ENCODE measurements at places on chromosomes 5 and 9.

DNA sequence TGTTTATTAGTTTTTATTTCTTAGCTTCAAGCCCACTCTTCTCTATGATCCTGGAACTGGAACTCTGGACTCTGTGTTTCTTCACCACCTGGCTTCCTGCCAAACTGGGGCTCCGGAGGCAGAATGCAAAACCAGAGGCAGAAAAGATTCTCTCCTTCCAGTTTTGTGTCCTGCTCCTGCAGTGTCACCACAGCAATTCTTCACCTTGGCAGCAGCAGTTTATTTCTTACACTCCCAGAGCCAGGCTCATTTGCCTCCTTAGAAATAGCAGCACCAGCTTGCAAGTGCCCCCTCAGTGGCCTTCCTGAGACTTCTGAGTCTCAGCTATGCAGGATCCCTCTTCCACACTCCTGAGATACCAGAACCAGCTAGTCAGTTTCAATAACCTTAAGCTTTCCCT is 26.7 kb upstream of the CAMK4 start:
- no peak for DNase-seq

GRCh38 chr5:73417303-73418034 is 31.1 kb downstream of the FOXD1 start:
- DNase-seq, result no peak

GRCh38 chr5:89399548-89399947 is 516.6 kb upstream of the MEF2C start:
- no peak for DNase-seq

DNA sequence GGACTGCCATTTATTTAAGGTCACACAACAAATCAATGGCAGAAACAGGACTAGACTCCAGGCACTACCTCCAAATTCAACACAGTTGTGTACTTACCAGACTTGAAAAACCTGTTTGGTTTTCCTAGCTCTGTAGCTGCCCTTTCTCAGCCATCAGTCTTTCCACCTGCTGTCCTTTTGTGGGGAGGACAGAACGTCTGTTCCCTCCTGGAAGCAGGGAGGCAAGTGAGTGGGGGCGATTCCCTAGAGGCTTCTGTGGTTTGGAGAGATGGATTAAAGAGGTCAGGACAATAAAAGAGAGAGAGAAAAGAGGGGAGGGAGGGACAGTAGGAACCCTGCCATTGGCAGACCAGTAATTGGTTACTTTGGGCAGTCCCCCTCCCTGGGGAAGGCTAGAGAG is 14.7 kb downstream of the ASTN2 start:
- no peak for DNase-seq

DNA sequence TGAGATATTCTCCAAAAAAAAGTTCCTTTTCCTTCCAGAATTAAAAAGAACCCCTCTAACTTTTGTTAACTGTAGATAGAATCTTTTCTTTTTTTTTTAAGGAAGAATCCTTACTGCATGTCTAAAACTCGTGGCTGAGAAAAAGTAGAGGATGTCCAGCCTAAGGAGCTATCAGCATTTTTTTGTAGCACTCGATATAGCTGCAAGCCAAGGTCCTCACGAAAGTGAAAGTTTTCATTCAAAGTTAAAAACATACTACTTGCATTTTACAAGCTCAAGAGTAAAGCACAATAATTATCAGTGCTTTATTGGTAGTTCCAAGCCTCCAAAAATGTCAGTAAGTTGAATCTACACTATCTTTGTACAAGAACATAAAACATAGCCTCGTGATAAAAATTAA is 28.7 kb upstream of the ZSWIM6 start:
- DNase-seq, result no peak

GRCh38 chr5:176870110-176870591 is 29.0 kb downstream of the HK3 start:
- no peak for DNase-seq

DNA sequence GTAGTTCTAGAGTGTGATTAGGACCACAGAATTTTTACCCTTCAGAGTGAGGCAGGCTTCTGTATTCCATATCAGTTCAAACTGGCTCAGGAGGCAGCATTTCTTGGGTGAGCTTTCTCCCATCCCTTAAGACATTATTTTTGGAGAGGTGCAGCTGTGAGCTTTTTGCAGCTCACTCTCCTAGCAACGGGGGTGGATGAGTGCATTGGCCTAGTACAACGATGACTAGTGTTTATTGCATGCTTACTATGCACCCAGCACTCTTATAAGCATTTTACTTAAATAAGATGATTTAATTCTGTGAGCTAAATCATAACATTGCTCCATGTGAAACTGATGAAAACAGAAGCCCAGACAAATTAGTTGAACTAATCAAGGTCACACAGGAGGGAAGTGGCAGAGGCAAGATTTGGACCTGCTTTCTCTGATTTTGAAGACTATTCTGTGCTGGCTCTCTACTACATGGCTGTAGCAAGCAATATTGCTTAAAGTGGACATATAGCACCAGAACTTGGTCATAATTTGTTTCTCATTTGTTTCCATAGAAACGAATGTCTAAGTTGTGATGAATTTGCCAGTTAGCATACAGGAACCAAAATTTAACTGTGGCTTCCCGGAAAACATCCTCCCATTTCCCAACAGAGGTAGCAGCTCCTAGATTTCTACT is 372.1 kb upstream of the RIOK2 start:
- DNase-seq, result no peak

- no peak for DNase-seq
Observed at GRCh38 chr5:140273401-140273877, 29.5 kb downstream of the PFDN1 start.

- DNase-seq, result peak; percentile 36
Observed at GRCh38 chr9:83978992-83979811, 813 bp downstream of the HNRNPK start.

GRCh38 chr9:123823194-123823947 is 106.6 kb downstream of the DENND1A start:
- no peak for DNase-seq

- DNase-seq, result no peak
Observed at GRCh38 chr5:163838738-163839137, 333.3 kb downstream of the MAT2B start.

DNA sequence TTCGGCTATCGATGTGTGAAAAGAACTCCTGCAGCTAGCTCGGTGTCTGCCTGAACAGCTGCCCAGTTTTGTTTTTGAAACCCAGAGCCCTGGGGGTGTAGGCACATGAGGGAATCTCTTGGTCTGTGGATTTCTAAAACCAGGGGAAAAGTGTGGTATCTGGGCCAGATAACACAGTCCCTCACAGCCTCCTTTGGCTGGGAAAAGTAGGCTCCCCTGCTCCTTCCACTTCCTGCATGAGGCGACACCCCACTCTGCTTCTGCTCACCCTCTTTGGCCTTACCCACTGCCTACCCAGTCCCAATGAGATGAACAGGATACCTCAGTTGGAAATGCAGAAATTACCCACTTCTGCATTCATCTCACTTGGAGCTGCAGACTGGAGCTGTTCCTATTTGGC is 9.5 kb upstream of the CDO1 start:
- no peak for DNase-seq

DNA sequence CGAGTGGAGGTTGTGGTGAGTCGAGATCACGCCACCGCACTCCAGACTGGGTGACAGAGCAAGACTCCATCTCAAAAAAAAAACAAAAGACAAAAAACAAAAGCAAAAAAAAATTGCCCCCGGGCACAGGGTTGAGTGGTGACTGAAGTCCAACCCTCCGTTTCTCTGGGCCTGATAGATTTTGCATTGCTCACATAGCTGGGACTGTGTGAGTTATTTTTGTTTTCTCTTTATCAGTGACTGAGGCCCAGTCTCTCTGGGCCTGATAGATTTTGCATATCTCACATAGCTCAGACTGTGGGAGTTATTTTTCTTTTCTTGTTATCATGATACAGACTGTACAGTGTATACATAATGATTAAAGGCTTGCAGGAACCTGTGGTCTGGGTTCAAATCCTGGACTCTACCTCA is 2.6 kb upstream of the SLC28A3 start:
- DNase-seq, result no peak

GRCh38 chr9:81146684-81147337 is 542.5 kb downstream of the TLE1 start:
- DNase-seq, result no peak

DNA sequence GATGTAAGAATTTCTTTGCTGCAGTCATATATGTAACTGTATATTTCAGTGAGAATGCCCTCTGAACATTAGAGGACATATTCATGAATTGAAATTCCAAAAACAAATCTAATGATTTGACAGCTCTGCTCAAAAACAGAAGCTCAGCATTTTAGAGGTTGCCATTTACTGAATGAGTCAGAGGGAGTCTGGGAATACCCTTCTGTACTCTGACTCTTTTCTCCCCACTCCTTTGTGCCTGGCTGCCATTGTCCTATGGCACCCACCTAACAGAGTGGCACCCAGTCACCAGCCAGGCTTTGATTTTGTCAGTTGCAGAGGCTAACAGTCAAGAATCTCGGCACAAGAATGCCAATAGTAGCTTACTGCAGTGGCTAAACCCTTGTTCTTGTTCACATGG is 133.6 kb downstream of the ATG10 start:
- DNase-seq, result no peak

DNA sequence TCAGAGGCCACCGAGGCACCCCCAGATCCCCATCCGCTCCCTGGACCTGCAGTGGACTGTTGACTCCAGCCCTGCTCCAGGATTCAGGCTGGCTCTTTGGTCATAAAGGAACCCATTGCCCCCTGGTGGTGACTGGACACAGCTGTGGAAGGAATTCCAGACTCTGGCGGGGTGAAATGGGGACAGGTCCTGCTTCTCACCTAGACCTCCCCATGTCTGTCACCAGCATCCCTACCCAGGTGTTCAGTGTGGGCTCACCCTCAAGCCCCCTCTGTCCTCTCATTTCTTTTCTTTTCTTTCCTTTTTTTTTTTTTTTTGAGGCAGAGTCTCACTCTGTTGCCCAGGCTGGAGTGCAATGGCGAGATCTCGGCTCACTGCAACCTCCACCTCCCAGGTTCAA is 25.5 kb upstream of the STXBP1 start:
- DNase-seq, result no peak

GRCh38 chr9:132142924-132143323 is 18.9 kb upstream of the NTNG2 start:
- DNase-seq, result no peak

DNA sequence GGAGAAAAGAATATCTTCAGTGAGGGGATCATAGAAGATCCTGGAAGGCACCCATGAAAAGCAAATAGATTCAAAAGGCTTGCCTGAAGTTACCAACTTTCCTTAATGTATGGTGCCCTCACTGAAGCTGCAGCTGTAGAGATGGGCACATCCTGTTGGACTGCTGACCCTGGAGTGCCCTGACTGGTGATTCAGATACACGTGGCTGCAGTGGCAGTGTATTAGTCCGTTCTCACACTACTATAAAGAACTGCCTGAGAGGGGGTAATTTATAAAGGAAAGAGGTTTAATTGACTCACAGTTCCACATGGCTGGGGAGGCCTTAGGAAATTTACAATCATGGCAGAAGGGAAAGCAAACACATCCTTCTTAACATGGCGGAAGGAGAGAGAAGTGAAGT is 80.3 kb downstream of the OSMR start:
- no peak for DNase-seq

DNA sequence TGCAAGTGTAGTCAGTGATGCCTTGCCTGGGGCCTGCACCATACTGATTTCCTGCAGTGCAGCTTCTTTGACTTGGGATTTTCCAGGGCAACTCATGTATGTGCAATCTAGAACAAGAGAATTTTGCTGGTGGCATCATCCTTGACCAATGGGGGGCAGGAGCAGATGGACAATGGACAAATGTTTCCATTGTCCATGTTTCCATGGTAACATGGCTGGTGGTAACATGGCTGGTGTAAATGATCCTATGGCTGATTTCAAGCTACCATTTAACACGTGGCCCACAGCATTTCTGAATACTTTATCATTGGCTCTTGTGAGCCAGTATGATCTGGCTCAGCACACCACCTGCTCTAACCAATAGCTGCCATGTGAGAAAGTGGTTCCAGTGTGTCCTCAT is 130.1 kb upstream of the OSMR start:
- DNase-seq, result no peak

DNA sequence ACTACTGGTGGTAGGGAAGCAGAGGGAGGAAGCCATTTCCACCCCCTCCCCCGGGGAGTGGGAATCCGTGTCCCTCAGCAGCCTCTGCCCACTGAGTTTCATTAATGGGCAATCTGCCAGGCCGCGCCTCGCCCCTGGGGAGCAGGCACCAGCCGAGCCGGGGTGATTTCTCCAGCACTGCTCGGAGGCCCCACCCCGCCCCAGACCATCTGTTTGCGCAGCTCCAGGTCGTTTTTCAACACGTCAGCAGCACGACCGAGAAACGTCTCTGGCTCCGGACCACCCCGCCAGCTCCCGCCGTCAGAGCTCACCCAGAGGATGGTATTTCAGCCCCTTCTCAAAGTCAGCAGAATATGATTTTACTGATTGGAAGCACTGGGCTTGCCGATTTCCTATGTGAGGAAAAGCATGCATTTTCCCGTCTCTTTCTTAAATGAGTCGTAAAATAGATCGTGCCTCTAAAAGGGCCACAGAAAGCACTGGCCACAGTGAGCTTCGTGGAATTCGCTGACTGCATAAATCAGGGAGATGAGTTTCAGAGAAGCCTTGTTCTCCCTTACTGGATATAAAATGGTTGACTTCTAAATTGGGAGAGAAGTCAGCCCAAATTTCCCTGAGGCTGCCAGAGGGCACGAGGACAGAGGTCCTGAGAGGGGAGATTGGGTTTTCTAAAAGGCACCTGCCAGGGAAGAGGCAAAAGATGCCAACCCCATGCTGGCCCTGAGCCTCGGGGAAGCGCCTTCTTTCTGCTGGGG is 47.0 kb downstream of the OLFM1 start:
- DNase-seq, result no peak

- DNase-seq, result no peak
Observed at GRCh38 chr5:27502236-27502635, 463.9 kb upstream of the CDH9 start.

- DNase-seq, result peak; percentile 78
Observed at GRCh38 chr9:73149371-73150067, 2.1 kb upstream of the ANXA1 start.

- DNase-seq, result no peak
Observed at GRCh38 chr9:120572472-120572871, 7.5 kb downstream of the CDK5RAP2 start.

DNA sequence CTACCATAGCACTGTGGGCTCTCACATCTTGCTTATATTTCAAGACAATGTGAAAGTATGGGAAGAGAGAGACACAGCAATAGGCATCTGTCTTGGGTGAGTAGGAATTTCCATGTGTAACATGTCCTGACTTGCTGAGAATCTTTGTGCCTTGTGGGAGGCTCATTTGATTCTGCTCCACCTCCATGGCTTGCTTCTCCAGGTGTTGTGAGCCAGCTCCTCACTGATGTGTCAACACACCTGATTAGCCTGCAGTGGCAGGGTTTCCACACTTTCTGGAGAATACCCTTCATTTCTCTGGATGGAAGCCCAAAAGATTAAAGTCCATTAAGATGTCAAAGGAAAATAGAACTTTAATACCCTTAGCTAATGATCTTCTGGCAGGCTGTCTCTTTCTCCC is 613.6 kb downstream of the ZNF608 start:
- no peak for DNase-seq

DNA sequence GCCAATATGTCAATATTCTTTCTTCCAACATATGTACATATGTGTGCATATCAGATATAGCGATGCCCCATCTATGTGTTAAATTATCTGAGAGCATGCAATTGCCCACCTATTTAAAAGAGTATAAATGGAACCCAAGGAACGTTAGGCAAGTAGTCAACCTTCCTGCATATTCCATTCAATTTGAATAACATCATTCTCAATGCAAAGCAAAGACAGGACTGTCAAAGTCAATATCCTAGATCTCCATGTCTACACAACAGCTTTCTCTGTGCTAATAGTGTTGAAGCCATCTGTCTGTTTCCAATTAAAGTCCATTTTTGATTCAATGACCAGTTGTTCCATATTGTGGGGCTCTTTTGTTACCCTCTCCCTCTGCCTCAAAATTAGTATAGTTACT is 85.3 kb upstream of the COX7C start:
- DNase-seq, result no peak

All from retinal pigment epithelial cell (primary cell).